Inflammatory macrophage treated with lipopolysaccharide for 4 hours (primary cell): ENCODE measurements at places on chromosomes 7 and 10.
A peak's percentile ranks its signal among the peaks of the same experiment; 100 is the strongest.

DNA sequence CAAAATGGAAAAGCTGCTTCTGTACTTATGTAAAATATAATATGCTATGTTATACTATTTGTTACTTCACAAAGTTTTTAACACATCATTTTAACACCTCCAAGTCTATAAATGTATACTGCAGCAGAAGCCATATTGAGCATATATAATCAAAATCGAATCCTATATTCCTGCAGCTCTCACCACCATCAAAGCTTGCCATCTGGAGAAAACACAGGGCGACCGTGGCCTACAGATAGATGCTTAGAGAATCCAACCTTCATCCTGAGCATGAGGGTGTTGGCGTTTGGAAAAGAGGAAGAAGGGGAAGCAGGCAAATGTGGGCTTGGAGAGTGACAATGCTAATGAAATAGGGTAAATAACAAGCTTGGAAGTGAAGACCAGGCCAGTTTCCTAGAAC lies 258.8 kb upstream of the IMMP2L start:
- DNase-seq: no peak

DNA sequence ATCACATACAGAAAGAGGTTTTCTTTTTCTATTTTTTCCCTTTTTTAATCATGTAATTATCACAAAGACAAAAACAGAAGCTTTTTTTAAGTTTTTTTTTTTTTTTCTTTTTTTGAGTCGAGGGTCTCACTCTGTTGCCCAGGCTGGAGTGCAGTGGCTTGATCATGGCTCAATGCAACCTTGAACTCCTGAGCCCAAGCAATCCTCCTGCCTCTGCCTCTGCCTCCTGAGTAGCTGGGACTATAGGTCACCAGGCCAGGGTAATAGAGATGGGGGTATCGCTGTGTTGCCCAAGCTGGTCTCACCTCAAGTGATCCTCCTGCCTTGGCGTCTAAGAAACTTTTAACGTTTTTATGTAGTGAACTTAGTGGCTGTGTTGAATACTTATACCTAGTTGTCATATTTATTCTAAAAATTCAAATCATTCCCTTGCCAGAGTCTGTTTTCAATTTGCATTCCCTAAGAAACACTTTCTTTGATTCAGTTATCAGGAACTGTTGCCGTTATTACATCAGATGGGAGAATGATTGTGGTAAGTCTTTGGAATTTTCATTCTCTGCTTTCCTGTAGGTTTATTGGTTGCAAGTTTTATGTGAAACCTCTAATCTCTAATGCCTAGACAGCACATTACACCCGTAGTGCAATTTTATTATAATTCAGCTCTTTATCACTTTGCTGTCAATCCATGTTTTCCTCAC lies 1.3 kb downstream of the LSM8 start:
- DNase-seq: no peak

- DNase-seq: no peak
Observed at GRCh38 chr7:3648276-3648675, 347.2 kb downstream of the SDK1 start.

DNA sequence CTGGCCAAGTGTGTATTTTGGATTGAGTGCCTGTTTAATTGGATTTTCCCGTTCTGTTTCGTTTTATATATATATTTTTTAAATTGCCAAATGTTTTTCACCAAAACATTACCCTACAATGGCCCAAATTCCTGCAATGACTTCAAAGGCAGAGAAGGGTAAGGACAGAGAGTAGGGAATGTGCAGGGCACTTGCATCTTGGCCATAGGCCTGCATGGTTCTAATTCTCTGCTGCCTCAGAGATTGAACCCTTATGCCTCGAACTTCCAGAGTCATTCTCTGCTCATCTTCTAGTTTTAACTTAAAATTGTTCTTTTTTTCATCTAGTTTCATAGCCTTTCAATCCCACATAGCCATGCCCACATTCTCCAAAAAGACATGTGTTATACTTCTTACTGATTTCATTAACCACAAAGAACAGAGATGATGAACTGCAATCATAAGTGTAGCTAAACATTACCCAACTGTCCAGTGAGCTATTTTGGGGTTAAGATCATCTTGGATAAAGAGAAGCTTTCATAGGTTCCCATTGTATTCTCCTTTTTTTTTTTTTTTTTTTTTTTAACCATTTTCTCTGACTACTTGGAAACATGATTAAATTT lies 177.6 kb downstream of the PLXDC2 start:
- peak; percentile 72 for DNase-seq

DNA sequence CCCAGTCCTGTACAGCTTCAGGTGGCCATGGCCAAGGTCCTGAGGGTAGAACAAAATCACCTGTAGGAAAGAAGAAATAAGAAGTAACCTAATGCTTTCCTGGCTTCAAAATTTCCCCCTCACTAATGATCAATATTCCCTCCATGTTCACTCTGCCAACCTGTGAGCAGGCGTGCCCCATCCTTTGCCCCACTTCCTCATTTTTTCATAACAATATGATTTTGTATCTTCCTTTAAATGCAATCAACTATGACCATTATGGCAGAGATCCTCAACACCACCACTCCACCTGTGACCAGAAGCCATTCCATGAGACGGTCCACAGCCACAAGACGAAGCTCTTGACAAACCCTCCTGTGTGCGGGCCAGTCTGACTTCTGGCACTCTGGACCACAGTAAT lies 7.0 kb downstream of the MSS51 start:
- no peak for DNase-seq

- DNase-seq: no peak
Observed at GRCh38 chr7:33590916-33591315, 314.4 kb upstream of the BMPER start.

DNA sequence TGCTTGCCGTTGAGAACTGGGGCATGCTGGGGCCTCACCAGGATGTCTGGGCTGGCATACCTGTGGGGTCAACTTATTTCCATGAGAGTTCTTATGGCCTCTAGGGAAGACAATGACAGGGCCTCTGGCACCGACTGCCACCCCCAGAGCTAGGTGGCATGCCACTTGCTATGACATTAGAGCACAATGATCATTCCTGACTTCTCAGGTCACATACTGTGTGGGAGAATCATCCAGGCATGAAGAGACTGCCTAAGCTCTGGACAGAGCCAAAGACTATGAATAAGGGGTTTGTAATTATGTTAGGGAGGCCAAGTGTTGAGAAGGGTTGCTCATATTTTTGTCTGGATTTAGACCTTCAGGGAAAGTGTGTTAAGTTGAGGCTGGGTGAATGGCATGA lies 97.5 kb downstream of the PTPN20 start:
- no peak for DNase-seq

GRCh38 chr10:90965720-90966119 lies 44.8 kb upstream of the ANKRD1 start:
- DNase-seq: no peak

DNA sequence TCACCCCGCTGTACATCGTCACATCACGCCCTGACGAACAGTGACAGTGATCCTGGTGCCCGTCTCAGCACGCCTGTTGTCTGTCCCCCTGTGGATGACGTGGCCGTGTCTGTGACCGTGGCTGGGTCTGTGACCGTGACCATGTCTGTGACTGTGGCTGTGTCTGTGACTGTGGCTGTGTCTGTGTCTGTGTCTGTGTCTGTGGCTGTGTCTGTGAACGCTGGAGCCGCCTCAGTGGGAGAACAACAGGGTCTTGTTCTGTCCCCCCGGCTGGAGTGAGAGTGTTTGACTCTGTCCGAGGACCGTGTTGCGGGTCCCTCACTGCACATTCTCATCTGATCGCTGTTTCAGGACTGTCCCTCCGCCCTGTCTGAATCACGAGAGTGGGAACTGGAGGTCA lies 202.2 kb downstream of the TCERG1L start:
- DNase-seq: no peak

GRCh38 chr10:129174232-129175014 lies 292.6 kb upstream of the MGMT start:
- DNase-seq: peak; percentile 2

DNA sequence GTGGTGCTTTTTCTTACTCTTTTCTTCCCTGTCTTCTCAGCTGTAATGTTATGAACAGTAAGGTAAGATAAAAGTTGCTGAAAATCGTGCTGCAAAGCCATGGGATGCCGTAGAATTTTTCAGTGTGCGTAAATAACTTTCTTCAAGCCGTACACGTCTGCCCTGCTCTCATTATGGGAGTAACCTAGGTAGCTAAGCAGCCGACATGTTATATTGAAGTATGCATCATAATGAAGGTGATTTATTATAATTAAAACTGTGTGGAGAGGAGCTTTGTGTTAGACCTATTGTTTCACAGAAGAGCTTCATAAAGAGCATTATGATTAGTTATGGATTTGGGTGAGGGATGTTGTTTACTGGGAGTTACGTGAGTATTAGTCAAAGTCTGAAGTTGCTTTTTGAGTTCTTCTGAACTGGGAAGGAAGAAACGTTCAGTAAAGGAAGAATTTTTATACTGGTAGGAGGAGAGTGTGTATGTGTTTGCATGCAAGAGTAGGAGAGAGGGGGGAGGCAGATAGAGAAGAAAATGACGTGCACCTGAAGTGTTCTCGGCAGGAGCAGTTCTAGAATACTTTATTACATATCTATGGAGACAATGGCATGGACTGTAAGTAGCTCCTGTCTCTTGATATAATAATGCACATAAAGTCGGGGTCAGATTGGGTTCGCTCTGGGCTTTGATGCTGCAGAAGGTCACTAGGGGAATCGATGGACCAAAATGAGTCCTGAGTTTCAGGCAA lies 56.3 kb downstream of the POU6F2 start:
- DNase-seq: no peak

DNA sequence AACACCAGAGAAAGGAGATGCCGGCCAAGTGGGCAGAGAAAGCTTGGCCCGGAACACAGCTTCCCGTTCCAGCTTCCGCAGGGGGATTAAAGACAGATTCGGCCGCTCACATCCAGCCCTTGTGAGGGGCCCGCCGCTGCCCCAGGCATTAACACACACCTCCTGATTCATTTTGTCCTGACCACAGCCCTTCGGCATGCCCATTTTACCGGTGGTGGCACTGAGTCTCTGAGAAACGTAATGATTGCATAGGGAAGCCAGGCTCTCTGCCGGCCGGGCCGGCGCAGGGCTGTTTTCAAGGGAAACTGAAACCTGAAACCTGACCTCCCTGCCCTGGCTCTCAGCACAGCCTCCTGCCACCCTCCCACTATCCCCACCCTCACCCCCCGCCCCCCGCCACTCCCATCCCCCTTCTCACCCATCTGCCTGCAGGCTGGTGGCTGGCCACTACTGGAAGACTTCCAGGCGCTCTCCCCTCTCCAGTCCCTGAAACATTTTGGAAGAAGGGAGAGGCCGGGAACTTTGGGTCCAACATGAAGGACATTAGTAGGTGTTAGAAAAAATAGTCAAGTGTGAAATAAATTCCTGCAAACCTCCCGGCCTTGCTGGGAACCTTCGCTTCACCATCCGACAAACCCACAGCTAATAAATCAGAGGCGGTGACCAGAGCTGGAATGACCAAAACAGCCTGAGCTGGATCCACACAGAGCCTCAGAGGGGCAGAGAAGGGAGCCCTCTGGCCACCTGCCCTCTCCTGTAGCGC lies 83.5 kb upstream of the CUX1 start:
- DNase-seq: peak; percentile 80

DNA sequence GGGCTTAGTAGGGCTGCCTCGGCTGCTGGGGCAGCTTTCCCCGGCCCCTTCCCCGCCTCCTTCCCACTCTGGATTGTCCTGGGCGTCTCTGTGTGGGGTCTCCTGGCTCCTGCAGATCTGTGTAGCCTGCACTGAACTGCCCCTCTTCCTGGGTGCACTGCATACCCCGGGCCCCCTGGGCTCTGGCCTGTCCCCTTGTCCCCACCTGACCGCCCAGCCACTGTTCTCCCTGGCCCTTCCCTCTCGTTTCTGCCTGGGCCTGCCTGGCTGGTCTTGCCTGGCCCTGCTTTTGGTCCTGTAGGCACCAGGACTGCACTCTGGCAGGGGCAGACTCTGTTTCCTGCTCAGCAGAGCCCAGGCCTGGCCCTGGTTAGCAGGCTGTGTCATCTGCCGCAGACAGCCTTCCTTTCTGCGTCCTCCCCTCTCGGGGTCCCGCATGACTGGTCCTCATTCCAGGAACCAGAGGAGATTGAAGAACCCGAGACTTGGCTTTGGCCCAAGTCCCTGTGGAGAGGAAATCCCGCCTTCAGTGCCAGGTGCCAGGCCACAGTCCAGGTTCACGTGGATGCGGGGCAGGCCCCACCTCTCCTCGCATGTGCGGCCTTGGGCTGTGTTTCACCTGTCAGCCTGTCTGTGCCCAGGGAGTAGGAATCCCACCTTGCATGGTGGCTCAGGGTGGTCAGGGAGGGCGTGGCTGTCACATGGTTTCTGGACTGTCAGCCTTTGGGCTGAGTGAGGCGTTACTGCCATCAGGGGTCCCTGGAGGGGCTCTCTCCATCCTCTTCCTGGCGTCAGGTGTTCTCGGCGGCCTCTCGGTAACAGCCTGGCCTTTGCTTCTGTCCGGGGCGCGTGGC lies 9.2 kb downstream of the INPP5A start:
- DNase-seq: no peak

- DNase-seq: no peak
Observed at GRCh38 chr7:45088821-45089340, at the start of gene NACAD. NACAD (minus strand) TSS chr7:45088969; CDS start chr7:45088894, 75 bp downstream.

GRCh38 chr7:85185424-85186082 lies 1.3 kb downstream of the SEMA3D start:
- DNase-seq: peak; percentile 4

GRCh38 chr10:94094540-94094939 lies 100.8 kb downstream of the PLCE1 start:
- DNase-seq: no peak

DNA sequence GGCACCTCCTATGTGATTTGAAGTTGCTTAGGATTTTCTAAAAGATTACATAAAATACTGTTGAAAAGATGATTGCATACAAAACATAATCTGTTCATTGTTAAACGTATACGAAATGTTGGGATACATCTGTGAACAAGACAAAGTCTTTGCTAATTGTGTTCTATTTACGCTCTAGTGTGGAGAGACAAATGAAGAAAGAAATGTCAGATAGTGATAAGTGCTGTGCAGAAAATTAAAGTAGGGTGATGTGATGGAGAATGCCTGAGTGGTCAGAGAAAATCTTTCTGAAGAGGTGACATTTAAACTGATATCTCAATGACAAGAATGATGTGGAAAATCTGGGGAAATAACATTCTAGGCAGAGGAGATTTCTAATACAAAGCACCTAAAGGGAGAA lies 13.4 kb upstream of the ZRANB1 start:
- DNase-seq: no peak

GRCh38 chr10:13346283-13347042 lies 1.6 kb downstream of the SEPHS1 start:
- DNase-seq: no peak

DNA sequence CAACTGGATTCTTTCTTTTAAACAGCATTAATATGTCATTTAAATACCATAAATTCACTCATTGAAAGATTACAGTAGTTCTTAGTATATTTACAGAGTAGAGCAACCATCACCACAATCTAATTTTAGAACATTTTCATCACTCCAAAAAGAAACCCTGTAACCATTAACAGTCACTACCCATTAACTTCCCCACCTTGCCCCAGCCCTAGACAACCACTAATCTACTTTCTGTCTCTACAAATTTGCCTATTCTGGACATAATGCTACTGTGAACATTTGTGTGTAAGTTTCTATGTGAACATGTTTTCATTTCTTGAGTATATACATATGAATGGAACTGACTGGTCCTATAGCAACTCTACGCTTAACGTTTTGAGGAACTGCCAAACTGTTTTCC lies 42.4 kb downstream of the P4HA1 start:
- DNase-seq: no peak
